ENCODE measurements at places on chromosomes 12 and 14.

- no peak for DNase-seq
Observed at GRCh38 chr12:7877420-7877819, 4.7 kb upstream of the SLC2A14 start.

GRCh38 chr12:3081091-3081490, 3.9 kb downstream of the TSPAN9 start:
- no peak for DNase-seq

- no peak for DNase-seq
Observed at GRCh38 chr14:22095860-22096513, 422.4 kb upstream of the OR4E1 start.

DNA sequence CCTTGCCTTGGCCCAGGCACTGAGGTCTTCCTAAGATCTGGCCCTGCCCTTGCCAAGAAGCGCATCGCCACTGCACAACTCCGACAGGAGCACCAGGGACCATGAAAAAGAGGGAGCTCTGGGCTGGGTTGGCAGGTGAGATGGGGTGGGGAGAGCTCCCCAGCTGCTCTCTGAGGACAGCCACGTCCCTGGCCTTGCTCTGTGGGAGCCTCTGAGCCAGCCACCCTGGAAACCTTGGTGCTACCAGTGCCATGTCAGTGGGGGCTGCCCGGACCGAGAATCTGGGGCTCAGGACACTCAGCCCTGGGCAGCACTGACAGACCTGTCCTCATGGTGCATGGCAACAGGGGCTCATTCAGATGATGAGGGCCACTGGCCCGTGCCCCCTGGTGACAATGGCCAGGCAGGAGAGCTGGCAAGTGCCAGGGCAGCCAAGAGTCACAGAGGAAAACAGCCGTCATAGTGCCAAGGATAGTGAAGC, 134.8 kb downstream of the ZFP36L1 start:
- DNase-seq: no peak

- peak; percentile 6 for DNase-seq
Observed at GRCh38 chr14:35808076-35808637, 938 bp downstream of the RALGAPA1 start.

- no peak for DNase-seq
Observed at GRCh38 chr14:55553791-55554190, 26.2 kb upstream of the KTN1 start.

DNA sequence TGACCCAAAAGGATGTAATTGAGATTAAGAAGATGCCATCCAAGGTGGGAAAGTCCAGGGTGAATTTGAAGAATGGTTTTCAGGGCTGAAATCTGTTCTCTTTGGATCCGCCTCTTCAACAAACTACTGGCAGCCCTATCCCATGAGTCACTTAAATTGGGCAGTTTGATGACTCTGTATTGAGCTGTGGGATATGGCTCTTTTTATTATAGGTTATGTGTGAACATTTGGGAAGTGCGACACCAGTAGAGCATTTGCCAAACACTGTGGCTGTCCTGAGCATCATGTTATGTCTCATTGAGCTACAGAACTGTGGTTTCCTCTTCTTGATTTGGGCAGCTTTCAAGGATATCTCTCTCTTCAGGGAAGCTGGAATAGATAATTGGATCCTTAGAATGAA, 22.3 kb downstream of the IFT43 start:
- DNase-seq: no peak

GRCh38 chr12:4331221-4331620, 10.2 kb downstream of the TIGAR start:
- DNase-seq: no peak

GRCh38 chr12:27096420-27096819, 14.0 kb upstream of the C12orf71 start:
- DNase-seq: no peak

- DNase-seq: no peak
Observed at GRCh38 chr14:59200195-59200594, 11.7 kb downstream of the DAAM1 start.

- no peak for DNase-seq
Observed at GRCh38 chr12:104486943-104487819, 30.4 kb downstream of the CHST11 start.

- DNase-seq: peak; percentile 24
Observed at GRCh38 chr12:53645165-53645564, 19.0 kb upstream of the ATF7 start.

DNA sequence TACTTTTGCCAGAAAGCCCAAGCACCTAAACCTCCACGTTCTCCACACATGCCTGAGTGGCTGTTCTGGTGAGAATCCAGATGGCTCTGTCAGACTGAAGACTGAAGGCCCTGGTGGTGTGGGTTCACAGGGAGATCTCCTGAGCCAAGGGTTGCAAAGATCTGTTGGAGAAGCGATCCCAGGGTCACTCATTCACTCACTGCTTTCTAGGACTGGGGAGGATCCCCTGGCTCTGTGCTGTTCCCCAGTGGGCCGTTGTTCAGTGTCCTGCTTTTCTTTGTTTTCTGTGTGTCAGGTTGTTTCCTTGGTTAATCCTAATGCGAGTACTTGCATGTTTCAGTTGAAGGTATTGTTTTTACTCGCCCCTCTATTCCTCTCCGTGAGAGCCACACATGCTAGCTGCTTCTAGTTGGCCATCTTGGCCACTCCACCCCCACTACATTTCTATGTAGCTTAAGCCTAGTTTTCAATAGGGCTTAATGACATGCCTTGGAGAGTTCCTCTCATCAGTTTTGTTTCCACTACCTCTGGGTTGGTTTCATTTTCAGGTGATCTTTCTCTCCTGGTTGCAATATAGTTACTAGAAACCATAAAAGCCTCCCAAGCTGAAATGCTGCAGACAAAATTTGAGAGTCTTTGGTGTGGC, 144.5 kb upstream of the SLC38A2 start:
- no peak for DNase-seq

DNA sequence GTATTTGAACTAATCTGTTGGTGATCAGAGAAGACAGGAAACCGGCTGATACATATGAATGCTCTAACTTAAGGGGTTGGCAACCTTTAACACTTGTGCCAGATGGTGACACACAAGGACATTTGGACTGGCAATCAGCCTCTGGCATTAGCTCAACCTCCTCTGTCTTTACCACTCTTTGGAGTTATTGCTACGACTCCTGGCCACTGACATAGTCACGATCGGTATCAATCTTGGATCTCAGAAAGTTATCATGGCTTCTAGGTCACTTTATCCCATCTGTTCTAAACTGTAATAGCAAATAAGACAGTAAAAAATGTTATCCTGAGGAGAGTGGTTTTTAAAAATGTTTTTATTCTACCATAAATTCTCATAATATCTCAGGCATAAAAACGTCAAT, 575.2 kb upstream of the MDGA2 start:
- DNase-seq: no peak

GRCh38 chr14:99756796-99757195, 36.4 kb upstream of the EML1 start:
- DNase-seq: no peak

DNA sequence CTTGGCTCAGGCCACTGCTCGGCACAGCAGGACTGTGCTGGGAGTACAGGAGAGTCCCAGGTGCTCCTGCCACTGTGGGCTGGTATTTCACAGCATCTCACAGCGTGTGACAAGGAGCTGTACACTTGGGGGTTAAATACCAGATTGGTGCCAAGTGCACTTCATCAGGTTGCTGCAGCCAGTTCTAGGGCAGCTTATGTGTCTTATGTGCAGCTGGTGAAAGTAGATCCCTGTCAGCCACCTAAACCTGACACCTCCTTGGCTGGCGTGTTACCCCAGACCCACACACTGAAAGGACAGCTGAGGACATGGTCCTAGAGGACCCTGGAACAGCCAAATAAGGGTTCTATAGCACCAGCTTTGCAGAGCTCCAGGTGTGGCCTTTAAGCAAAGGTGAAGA, 18.9 kb downstream of the PLEKHH1 start:
- no peak for DNase-seq

- DNase-seq: no peak
Observed at GRCh38 chr12:60437297-60437696, 841.5 kb downstream of the SLC16A7 start.

GRCh38 chr12:46744283-46744682, 81.5 kb downstream of the SLC38A4 start:
- DNase-seq: peak; percentile 2

DNA sequence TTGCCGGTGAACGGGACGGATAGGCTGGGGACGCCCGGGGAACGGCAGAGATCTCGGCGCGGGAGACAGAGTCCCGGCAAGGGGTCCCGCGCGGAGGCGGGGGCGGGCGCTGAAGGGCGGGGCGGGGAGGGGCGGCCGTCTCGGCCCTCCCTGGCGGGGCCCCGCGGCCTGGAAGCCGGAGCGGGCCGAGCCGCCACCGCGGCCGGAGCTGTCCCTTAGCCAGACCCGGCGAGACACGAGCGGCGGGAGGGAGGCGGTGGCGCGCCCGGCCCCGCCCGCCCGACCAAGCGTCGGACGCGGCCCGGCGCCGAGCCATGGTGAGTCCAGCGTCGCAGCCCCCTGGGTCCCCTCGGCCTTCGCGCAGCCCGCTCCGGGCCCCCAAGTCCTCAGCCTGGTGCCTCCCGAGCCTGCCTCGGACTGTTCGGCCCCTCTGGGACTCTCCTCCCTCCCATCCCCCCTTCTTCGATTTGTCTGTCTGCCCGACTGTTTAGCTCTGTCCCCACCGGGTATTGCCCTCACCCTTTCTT, at the start of gene ARHGEF40:
ARHGEF40 (plus strand) TSS at position 222 of the 527 bp plus-strand sequence; CDS start at position 315, 93 bp downstream.
- DNase-seq: peak; percentile 34

- DNase-seq: no peak
Observed at GRCh38 chr12:2462087-2462486, 332.7 kb upstream of the FKBP4 start.

- DNase-seq: peak; percentile 24
Observed at GRCh38 chr14:54343272-54344121, 53.3 kb upstream of the CDKN3 start.

GRCh38 chr12:32583534-32583933, 95.6 kb upstream of the DNM1L start:
- DNase-seq: peak; percentile 57

- no peak for DNase-seq
Observed at GRCh38 chr12:2011643-2012607, 7.7 kb upstream of the DCP1B start.

GRCh38 chr14:89251061-89251460, 166.0 kb downstream of the FOXN3 start:
- DNase-seq: no peak

DNA sequence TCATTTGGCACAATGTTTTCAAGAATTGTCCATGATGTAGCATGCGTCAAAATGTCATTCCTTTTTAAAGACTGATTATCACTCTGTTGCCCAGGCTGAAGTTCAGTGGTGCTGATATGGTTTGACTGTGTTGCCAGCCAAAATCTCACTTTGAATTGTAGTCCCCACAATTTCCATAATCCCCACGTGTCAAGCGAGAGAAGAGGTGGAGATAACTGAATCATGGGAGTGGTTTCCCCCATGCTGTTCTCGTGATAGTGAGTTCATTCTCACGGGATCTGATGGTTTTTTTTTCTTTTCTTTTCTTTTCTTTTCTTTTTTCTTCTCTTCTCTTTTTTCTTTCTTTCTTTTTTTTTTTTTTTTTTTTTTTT, 21.8 kb upstream of the LRRK2 start:
- DNase-seq: no peak

GRCh38 chr12:4960030-4960429, 50.3 kb downstream of the KCNA1 start:
- DNase-seq: no peak

DNA sequence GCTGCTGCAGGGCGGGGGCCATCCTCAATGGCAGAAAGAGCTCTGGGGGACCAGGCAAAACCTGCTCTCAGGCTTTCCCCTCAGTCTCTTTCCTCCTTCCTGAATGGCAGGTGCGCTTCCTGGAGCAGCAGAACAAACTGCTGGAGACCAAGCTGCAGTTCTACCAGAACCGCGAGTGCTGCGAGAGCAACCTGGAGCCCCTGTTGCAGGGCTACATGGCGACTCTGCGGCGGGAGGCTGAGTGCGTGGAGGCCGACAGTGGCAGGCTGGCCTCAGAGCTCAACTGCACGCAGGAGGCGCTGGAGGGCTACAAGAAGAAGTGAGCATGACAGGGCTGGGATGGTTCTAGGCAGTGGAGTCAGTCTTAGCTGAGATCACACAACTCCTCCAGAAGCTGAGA, 22.9 kb upstream of the KRT83 start:
- no peak for DNase-seq

- DNase-seq: no peak
Observed at GRCh38 chr14:35240231-35240630, 52.0 kb upstream of the PSMA6 start.

DNA sequence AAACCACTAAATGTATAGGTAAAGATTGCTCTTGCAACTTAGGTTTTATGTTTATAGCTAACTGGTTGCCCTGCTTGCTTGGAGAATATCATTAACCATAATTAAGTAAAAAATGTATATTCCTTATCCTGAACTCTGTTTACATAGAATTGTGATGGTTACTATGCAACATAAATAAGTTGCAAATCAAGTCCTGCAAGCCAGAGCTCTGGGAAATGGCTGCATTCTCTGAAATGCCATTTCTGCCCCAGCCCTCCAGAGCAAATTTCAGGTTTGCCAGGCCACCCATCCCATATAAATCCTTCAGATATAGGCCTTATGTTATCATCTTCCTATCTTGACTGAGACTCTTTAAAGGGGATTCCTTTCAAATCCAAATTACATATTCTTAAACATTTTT, 118.4 kb upstream of the MYF6 start:
- no peak for DNase-seq

- DNase-seq: no peak
Observed at GRCh38 chr12:69161829-69162228, 77.5 kb upstream of the CPSF6 start.

- DNase-seq: no peak
Observed at GRCh38 chr12:100859063-100859627, 64.6 kb downstream of the ANO4 start.

GRCh38 chr12:32454075-32454474, 54.7 kb downstream of the FGD4 start:
- peak; percentile 74 for DNase-seq

DNA sequence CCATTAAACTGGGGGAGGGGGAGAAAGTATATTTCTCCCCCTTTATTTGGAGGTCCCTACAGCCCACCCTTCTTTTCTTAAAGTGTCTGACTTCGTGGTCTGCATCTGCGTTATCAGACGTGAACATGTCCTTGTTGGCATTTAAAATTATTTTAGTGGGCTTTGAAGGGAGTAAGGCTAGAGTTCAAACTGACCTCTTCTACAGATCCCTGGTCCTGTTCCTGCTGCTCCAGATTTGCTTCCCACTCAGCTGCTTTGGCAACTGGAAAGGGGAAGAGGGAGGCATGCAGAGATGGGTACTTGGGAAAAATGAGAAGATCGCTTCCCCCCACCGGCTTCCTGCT, 611 bp upstream of the SIX6 start:
- DNase-seq: no peak

Data from cardiac fibroblast (primary cell).